Hematopoietic multipotent progenitor cell treated with erythropoietin and hydrocortisone succinate and interleukin-3 and kit ligand, for 8 days (in vitro differentiated cells): ENCODE measurements at places on chromosomes 5 and 9.

DNA sequence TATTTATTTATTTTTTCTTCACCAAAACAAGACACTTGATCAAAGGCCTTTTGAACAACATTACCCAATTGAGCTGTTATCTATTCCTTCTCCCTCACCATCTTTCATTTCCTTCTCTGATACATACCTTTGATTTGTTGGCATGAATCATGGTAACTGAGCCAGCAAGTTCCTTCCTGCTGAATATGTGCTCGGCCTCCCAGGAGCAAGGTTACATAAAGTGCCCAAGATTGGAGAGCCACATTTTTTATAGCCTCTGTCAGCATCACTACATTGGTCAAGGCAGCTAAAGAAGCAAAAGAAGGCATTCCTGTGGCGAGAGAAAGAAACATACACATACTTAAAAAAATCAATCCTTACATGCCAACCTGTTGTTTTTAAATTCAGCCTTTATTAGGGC is 369.6 kb downstream of the CYLC2 start:
- DNase-seq, result no peak

DNA sequence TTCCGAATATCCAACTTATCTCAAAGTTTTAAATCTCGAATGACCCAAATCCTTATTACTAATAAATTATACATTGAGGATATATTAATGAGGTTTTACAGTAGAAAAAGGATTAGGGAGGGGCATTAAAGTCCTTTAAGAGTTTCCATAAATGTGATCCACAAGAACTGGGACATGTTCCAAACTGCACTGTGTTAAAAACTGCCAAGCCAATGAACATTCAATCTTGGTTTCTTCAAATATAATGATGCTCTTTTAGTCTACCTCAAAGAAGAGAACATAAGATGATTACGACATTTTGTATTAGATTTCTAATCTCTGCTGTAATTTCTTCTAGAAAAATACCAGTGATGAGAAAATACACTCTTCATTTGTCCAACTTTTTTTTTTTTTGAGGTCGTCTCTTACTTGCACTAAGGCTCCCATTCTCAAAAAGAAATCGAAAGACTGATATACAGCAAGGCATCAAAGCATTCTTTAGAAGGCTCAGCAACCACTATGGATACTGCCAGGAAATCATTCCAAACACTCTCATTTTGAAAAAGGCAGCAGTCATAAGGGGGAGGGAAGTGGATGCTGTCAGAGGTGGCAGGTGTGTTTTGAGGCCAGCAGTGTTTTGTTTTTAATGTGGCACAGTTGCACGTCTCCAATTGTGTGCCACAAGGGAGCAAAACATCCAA is 1.7 kb downstream of the PTAR1 start:
- DNase-seq, result peak; percentile 13

DNA sequence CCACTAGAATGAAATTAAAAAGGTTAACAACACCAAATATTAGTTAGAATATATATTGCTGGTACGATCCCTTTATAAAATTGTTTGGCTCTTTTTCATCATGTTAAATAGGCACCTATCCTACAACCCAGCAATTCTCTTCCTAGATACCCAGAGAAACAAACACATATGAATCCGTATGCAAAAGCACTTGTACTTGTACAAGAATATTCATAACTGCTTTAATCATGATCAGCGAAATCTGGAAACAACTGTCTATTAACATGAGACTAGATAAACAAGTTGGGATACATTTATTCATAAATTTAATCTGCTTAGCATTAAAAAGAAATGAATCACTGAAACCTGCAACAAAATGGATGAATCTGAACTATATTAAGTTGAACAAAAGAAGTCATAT is 113.7 kb upstream of the MAP1B start:
- no peak for DNase-seq

GRCh38 chr5:66608501-66608900 is 12.3 kb downstream of the MAST4 start:
- no peak for DNase-seq

GRCh38 chr9:26216702-26217101 is 538.5 kb upstream of the TUSC1 start:
- DNase-seq, result no peak

- no peak for DNase-seq
Measured at GRCh38 chr9:89639367-89639795, 34.6 kb downstream of the GADD45G start.

GRCh38 chr9:79651251-79651795 is 79.6 kb downstream of the TLE4 start:
- no peak for DNase-seq

GRCh38 chr9:13023498-13023897 is 248.7 kb downstream of the LURAP1L start:
- DNase-seq, result no peak

GRCh38 chr5:133967698-133968203 is 674 bp downstream of the C5orf15 start:
- DNase-seq, result peak; percentile 33

- DNase-seq, result no peak
Measured at GRCh38 chr5:15480436-15480835, 19.5 kb upstream of the FBXL7 start.

DNA sequence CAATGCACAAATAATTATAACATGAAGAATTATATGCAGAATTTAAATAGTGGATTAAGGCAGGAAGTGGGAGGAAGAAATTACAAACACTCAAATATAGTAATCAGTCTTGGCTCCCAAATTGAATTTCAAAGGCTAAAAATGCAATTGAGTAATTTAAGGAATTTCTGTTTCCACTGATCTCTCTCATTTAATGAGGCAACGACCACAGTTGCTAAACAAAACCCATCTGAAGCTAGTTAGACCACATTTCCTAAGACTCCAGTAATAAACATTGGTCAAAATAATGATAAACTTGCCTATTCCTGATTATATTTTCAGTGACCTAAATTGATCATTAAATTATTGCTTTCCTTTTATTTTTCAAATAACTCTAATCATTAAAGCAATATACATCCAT is 174.3 kb upstream of the GRIN3A start:
- no peak for DNase-seq

GRCh38 chr5:40359093-40359492 is 320.6 kb upstream of the PTGER4 start:
- no peak for DNase-seq

DNA sequence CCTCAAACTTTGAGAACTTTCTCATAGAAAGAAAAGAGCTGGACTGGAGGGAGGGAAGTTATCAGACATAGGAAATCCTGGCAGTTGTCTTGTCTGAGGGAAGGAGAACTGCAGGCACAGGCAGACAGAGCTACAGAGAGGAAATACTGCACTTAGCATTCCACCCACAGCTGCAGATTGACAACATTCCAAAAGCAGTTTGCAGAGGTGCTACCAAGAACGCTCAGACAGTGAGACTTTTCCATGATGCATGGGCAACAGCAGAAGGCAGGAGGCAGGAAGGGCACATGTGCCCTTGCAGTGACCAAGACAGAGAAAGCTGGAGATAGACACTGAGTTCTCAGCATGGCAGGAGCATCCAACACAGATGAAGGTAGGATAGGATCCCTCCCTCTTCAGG is 327.5 kb upstream of the ZNF462 start:
- DNase-seq, result no peak

- no peak for DNase-seq
Measured at GRCh38 chr9:22617156-22617555, 170.5 kb downstream of the DMRTA1 start.

- DNase-seq, result no peak
Measured at GRCh38 chr5:143142596-143143435, 260.7 kb downstream of the NR3C1 start.

- peak; percentile 62 for DNase-seq
Measured at GRCh38 chr9:101727612-101728524, 10.6 kb downstream of the GRIN3A start.

DNA sequence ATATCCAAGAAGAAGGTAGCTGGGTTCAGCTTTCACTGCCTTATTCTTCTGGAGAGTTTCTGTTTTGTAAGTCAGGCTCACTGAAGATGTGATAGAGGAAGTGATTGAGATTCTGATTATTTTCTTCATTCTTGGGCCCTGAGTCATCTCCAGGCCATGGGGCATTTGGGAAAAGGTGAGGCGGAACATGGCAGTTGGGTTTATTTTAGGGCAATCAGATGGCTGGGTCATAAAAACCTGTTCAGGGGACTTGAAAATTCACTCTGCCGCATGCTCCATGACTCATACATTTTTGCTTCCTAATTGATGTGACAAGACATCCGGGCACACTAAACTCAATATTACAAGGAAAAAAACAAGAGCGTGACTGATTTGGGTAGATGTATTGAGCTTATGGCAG is 265.7 kb upstream of the KLF4 start:
- no peak for DNase-seq

DNA sequence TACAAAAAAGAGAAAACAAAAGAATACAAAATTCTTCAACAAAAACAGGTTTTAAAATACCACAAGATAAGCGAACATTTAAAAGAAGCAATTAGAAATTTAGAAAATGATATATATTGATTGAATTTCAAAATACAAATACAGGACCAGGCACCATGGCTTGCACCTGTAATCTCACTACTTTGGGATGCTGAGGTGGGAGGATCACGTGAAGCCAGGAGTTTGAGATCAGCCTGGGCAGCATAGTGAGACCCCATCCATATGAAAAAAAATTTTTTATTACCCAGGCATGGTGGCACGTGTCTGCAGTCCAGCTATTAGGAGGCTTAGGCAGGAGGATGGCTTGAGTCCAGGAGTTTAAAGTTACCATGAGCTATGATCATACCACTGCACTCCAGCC is 109.9 kb upstream of the SLC30A5 start:
- DNase-seq, result no peak

- DNase-seq, result peak; percentile 41
Measured at GRCh38 chr5:74376187-74376586, 264.3 kb downstream of the ENC1 start.

DNA sequence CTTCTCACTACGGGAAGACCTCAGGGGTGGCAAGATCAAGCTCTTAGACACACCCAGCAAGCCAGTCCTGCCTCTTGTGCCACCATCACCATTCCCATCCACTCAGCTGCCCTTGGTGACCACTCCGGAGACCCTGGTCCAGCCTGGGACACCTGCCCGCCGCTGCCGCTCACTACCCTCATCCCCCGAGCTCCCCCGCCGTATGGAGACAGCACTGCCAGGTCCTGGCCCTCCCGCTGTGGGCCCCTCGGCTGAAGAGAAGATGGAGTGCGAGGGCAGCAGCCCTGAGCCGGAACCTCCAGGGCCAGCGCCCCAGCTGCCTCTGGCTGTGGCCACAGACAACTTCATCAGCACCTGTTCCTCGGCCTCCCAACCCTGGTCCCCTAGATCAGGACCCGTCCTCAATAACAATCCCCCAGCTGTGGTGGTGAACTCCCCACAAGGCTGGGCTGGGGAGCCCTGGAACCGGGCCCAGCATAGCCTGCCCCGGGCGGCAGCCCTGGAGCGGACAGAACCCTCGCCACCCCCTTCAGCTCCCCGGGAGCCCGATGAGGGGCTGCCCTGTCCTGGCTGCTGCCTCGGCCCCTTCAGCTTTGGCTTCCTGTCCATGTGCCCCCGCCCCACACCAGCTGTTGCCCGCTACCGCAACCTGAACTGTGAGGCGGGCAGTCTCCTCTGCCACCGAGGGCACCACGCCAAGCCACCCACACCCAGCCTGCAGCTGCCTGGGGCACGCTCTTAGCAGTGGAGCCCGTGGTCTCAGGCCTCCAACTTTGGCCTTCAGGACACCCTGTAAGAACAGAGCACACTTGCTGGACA is 4.1 kb downstream of the TESK1 start:
- no peak for DNase-seq

DNA sequence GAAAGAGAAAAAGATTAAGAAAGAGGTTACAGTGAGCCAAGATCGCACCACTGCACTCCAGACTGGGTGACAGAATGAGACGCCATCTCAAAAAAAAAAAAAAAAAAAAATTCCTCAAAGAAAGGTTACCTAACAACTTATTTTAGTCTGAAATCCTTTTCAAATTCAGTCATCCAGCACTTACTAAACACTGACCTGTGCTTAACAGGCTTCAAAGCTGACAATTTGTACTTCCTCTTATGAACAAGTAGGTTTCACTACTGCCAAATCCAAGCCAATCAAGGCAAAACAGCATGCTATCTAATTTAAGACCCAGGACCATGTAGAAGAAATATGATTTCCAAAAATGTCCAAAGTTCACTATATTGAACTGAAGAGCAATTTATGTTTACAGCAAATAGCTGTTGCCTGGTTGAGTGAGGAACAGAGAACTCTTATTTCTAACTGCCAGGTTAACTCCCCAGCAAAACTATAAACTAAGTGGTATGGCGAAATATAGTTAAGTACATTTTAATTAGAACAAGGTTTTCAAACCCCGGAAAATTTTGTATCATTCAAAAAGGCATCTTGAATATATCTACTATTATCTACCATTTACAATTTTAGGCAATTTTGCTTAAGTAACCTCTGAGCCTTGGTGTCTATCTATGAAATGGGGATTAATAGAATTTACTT is 13.4 kb downstream of the PWWP2A start:
- DNase-seq, result no peak

DNA sequence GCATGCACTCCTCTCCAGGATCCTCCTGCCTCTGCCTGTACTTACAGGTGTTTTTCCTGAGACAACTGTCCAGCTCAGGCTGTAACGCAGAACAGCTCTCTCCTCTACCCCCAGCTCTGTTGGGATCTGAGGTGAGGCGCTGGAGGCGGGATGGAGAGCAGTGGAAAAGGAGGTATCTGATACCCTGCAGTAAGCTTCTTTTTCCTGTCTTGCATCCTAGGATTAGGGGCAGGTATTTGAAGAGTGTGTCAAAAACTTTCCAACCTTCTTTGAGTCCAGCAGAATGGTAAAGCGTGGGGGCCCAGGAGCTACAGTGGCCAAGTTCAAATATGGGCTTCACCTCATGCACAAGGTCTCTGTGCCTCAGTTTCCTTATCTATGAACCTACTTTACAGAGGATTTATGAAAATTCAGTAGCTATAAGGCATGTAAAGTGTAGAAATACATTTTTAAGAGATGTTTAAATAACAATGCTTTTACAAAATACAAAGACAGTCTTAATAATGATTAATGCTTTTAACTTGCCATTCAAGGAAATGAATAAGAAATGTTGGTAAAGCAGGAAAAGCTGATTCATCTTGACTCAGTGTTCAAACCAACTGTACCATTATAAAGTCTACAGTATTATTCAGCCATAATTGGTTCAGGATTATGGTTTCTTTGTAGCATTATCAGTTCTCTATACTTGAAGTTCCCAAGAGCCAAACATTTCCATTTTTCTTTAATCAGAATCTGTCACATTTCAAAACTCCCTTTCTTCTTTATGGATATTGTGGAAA is 26.1 kb downstream of the MAP1B start:
- DNase-seq, result no peak

DNA sequence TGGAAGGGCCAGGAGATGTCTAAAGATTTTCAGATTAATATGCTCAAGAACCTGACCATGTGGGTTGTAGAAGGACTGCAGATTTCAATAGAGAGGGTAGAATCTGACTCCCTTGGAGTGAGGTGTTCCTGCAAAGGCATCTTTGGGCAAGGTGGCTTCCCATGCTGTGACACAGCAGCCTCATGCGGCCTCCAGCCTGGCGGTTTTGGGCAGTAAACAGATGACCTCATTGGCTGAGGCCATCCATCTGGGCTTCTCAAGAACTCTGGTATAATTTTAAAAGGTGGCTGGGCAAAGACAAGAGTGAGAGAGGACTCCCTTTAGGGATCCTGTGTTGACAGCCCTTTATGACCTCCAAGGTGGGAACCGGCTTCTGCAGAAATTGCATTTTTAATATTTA is 90.3 kb upstream of the ERCC6L2 start:
- DNase-seq, result no peak

- DNase-seq, result no peak
Measured at GRCh38 chr5:143207058-143207457, 196.4 kb downstream of the NR3C1 start.
